ENCODE measurements at places on chromosomes 6 and 20.
A peak's percentile ranks its signal among the peaks of the same experiment; 100 is the strongest.

DNA sequence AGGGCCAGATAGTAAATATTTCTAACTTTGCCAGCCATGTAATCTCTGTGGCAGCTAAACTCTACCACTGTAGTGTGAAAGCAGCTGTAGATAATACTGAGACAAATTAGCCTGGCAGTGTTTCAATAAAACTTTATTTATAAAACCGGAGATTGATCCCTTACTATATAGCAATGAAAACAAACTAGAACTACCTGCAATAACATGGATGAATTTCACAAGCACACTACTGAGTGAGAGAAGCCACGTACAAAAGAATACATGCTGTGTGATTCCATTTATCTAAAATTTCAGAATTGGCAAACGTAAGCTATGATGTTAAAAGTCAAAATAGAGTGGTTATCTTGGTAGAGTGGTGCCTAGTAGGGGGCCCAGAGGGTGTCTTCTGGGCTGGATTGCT is 198.7 kb upstream of the SGK1 start:
- no peak for DNase-seq

- no peak for DNase-seq
Observed at GRCh38 chr6:160992061-160992979, 751 bp downstream of the MAP3K4 start.

DNA sequence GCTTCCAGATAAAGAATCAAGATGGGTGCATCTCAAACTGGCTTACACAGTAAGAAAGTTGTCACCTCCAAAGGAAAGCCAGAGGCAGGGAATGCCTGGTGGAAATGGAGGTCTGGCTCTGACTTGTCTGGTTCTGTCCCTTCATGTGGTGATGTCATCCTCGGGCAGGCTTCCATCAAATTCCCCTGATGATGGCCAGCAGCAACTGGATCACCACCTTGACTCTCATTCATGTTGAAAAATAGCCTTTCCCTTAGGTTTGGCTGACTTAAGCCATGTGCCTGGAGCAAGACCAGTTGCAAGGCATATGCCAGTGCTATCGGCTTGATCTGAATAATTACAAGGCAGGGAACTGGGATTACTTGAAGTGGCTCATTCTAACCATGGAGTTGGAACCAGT is 28.8 kb downstream of the IMPG1 start:
- no peak for DNase-seq

DNA sequence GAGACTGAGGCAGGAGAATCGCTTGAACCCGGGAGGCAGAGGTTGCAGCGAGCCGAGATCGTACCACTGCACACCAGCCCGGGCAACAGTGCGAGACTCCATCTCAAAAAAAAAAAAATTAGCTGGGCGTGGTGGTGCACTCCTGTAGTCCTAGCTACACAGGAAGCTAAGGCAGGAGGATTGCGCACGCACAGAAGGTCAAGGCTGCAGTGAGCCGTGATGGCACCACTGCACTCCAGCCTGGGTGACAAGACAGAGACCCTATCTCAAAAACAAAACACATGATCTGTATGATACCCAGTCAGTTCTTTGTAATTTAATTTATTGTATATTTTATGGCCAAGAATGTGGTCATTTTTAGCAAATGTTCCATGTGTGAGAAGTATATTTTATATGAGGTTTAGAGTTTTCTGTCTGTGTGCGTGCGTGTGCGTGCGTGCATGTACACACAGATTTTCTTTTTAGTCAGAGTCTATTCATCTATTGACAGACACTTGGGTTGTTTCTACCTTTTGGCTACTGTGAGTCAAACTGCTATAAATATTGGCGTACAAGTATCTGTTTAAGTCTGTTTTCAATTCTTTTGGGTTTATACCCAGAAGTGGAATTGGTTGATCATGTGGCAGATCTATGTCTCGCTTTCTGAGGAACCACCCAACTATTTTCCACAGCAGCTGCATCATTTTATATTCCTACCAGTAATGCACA is 22.2 kb upstream of the MYL9 start:
- DNase-seq = no peak

DNA sequence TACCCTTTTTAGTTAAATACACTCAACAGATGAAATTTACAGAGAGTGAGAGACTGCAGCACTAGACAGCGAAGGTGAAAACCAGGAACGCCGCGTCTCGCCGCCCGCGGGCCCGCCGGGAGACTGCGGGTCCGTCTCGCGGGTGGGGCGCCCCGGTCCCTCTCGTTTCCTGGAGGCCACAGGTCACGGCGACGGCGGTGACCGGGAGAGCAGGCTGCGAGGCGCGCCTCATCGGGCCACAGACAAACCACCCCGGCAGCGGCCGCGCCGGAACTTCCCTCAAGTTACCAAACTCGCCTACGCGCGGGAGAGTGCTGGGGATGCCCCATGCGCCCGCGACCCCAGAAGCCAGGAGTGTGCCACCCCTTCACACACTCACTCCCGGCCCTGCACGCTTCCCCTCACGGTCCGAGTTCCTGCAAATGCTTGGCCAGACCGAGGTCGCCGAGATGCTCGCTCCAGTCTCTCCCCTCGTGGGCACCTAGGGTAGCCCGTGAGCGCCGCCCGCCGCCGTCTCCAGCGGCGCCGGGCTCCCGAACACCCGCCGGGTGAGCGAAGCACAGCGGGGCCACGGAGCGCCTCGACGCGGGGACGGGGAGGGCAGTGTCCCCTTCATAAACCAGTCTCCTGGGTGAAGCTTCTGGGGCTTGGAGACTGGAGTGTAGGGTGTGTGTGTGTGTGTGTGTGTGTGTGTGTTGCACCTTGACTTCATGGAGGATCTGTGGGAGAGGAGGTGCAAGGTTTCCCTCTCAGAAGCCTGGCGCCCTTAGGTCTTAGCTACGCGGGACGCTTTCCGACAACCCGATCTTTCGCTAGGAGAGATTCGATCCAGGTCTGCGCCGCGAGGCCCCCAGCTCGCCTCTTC is 1.4 kb downstream of the BACH2 start:
- DNase-seq = peak; percentile 41

DNA sequence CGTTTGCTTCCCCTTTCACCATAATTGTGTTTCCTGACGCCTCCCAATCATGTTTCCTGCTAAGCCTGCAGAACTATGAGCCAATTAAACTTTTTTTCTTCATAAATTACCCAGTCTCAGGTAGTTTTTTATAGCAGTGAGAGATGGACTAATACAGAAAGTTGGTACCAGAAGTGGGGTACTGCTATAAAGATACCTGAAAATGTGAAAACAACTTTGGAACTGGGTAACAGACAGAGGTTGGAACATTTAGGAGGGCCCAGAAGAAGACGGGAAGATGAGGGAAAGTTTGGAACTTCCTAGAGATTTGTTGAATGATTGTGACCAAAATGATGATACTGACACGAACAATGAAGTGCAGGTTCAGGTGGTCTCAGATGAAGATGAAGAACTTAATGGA is 1058.6 kb upstream of the CITED2 start:
- no peak for DNase-seq

DNA sequence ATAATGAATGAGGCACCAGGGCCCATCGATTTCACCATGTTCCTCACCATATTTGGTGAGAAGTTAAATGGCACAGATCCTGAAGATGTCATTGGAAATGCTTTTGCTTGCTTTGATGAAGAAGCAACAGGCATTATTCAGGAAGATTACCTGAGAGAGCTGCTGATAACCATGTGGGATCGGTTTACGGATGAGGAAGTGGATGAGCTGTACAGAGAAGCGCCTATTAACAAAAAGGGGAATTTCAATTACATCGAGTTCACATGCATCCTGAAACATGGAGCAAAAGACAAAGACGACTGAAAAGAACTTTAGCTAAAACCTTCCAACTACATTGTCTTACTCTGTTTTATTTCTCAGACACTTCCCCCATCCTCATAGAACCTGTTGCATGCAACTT is 21.6 kb upstream of the ZBTB22 start:
- DNase-seq = no peak

- no peak for DNase-seq
Observed at GRCh38 chr20:59718071-59718470, 113.7 kb downstream of the PHACTR3 start.

GRCh38 chr6:166169549-166170421 is 2.1 kb upstream of the TBXT start:
- no peak for DNase-seq

GRCh38 chr20:61918548-61918947 is 147.1 kb downstream of the TAF4 start:
- no peak for DNase-seq

DNA sequence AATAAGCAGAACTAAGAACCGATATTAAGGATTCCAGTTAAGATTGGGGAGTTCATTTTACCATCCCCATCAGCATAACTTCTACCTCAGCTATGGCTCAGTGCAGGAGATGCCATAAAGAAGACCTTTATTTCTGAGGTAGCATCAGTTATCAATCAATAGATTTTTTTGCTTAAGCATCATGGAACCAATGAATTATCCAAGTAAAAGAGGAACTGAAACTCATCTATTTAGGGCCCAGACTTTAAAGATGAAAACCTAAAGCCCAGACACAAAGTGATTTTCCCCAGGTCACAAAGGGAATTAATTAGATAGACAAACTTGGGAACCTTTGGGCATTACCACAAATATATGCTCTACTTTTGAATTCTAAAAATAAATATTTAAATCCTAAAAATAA is 59.2 kb upstream of the TINAG start:
- DNase-seq = no peak

All from stimulated activated CD8-positive, alpha-beta memory T cell treated with anti-CD3 and anti-CD28 coated beads, Interleukin-4, amount 100 ng/mL, for 1 hour (primary cell).